Peyer's patch (tissue), 4 donors: ENCODE measurements at places on chromosomes 11 and 22.

GRCh38 chr11:40354121-40354520 lies 1105.3 kb downstream of the LRRC4C start:
- no peaks in the 10 kb centered on the region for H3K36me3 ChIP-seq
- H3K27me3 ChIP-seq, result no peaks in the 10 kb centered on the region
- H3K4me3 ChIP-seq, result no peak overlapping the region
- H3K27ac ChIP-seq, result no peak overlapping the region
- H3K4me1 ChIP-seq, result no peaks in the 10 kb centered on the region

- H3K36me3 ChIP-seq, result no peaks in the 10 kb centered on the region
- H3K27me3 ChIP-seq, result no peaks in the 10 kb centered on the region
- no peak for DNase-seq
- peak overlapping the region; percentile 77 for H3K4me3 ChIP-seq
- peaks cover 9% of the 10 kb centered on the region for H3K4me1 ChIP-seq
- peak overlapping the region; percentile 78 for H3K27ac ChIP-seq
Observed at GRCh38 chr22:40819599-40820140, 524 bp upstream of the SLC25A17 start.

- no peaks in the 10 kb centered on the region for H3K27me3 ChIP-seq
- no peaks in the 10 kb centered on the region for H3K4me1 ChIP-seq
- H3K36me3 ChIP-seq, result no peaks in the 10 kb centered on the region
- no peak overlapping the region for H3K4me3 ChIP-seq
- peak; percentile 86 for DNase-seq
- H3K27ac ChIP-seq, result peak overlapping the region; percentile 57
Observed at GRCh38 chr11:47917599-47918369, 62.6 kb upstream of the PTPRJ start.

- no peak for DNase-seq
- no peaks in the 10 kb centered on the region for H3K4me1 ChIP-seq
- no peaks in the 10 kb centered on the region for H3K36me3 ChIP-seq
- H3K27me3 ChIP-seq, result no peaks in the 10 kb centered on the region
Observed at GRCh38 chr22:49010070-49010863, 817.4 kb downstream of the BRD1 start.

DNA sequence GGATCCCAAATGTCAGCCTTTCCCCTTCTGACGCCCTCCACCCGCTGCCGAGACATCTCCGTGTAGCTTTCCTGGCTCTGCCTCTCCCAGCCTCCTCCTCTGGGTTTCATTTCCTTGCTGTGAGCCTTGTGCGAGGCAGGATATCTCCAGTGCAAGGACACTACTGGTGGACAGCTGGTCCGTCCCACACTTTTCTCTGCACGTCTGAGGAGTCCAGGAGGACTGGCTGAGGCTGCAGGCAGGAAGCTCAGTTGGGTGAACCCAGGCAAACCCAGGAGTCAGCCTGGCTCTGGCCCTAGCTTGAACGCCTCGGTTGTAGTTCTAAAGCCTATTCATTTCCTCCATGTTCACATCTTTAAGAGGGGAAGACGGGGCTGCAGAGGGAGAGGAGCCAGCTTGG lies 145.5 kb downstream of the ST3GAL4 start:
- no peak for DNase-seq
- H3K27ac ChIP-seq, result no peak overlapping the region
- H3K4me3 ChIP-seq, result no peak overlapping the region
- H3K36me3 ChIP-seq, result no peaks in the 10 kb centered on the region

- H3K4me3 ChIP-seq, result no peak overlapping the region
- DNase-seq, result no peak
- no peak overlapping the region for H3K27ac ChIP-seq
- no peaks in the 10 kb centered on the region for H3K27me3 ChIP-seq
- no peaks in the 10 kb centered on the region for H3K36me3 ChIP-seq
- H3K4me1 ChIP-seq, result no peaks in the 10 kb centered on the region
Observed at GRCh38 chr11:95121698-95122097, 32.1 kb downstream of the ENDOD1 start.

- no peak overlapping the region for H3K4me3 ChIP-seq
- no peaks in the 10 kb centered on the region for H3K4me1 ChIP-seq
- no peaks in the 10 kb centered on the region for H3K27me3 ChIP-seq
- H3K36me3 ChIP-seq, result no peaks in the 10 kb centered on the region
Observed at GRCh38 chr11:16790486-16791190, 52.2 kb downstream of the C11orf58 start.

- H3K4me3 ChIP-seq, result no peak overlapping the region
- H3K27ac ChIP-seq, result no peak overlapping the region
- no peaks in the 10 kb centered on the region for H3K36me3 ChIP-seq
Observed at GRCh38 chr11:110331626-110332025, 35.2 kb upstream of the RDX start.

GRCh38 chr11:14973621-14974514 lies 1.7 kb upstream of the CALCA start:
- DNase-seq, result no peak
- no peaks in the 10 kb centered on the region for H3K36me3 ChIP-seq
- peaks cover 16% of the 10 kb centered on the region for H3K4me1 ChIP-seq
- H3K27ac ChIP-seq, result no peak overlapping the region
- H3K4me3 ChIP-seq, result no peak overlapping the region
- H3K27me3 ChIP-seq, result peaks cover 20% of the 10 kb centered on the region

DNA sequence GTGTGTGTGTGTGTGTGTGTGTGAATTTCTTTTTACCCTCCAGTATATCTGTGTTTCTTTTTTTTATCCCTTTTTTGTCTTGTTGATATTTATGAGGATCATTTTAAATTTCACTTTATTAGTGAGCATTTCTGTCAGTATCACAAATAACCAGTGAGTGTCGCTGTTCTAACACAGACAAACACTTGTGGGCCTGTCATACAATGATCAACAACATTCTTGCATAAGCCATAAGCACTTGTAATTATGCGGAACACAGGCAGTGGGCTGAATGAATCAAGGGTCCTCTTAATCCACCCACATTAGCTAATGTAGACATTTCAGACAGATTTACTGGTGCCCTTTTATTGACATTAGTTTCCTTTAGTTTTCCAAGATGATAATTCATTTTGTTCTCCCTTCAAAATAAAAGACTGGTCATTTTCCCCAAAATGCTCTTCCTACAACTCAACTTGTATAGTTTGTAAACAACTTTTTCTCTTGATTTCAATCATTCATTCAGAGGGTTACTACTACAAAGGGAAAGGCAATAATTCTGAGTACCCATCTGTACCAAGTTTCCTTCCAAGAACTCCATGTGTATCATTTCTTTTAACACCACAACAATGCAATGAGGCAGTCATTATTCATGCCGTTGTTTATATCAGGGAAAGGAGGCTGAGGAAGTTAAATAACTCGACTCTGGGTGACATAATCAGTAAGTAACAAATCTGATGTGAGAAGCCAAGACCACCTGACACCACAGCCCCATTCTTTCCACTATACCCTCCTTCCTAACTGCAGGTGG lies 34.5 kb upstream of the ANO3 start:
- H3K36me3 ChIP-seq, result no peaks in the 10 kb centered on the region
- no peaks in the 10 kb centered on the region for H3K4me1 ChIP-seq
- H3K4me3 ChIP-seq, result no peak overlapping the region
- no peak overlapping the region for H3K27ac ChIP-seq
- no peak for DNase-seq

- DNase-seq, result no peak
- no peaks in the 10 kb centered on the region for H3K4me1 ChIP-seq
- H3K36me3 ChIP-seq, result no peaks in the 10 kb centered on the region
- H3K4me3 ChIP-seq, result no peak overlapping the region
- no peak overlapping the region for H3K27ac ChIP-seq
- no peaks in the 10 kb centered on the region for H3K27me3 ChIP-seq
Observed at GRCh38 chr11:45702511-45702910, 37.1 kb upstream of the CHST1 start.

- no peak overlapping the region for H3K4me3 ChIP-seq
- H3K27me3 ChIP-seq, result no peaks in the 10 kb centered on the region
- no peak overlapping the region for H3K27ac ChIP-seq
- H3K36me3 ChIP-seq, result no peaks in the 10 kb centered on the region
- H3K4me1 ChIP-seq, result peaks cover 6% of the 10 kb centered on the region
Observed at GRCh38 chr11:30346068-30346688, 23.3 kb downstream of the ARL14EP start.

DNA sequence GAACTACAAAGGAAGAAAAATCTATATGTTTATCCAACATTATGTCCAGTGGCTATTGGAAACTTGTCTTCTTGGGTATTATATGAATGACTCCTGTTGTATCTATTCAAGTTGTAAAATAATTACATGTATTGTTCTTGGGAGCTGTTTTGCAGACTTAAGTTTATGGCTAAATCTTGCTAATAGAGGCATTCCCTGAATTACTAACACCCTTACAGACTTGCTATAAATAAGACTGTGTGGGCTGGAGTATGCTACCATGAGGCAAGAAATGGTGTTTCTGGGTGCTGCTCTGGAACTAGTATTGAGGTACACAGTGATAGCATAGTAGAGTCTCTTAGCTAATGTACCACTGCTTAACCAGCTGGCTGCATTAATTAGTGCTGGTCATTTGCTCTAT lies 155.1 kb downstream of the HIPK3 start:
- no peaks in the 10 kb centered on the region for H3K4me1 ChIP-seq
- H3K27ac ChIP-seq, result no peak overlapping the region
- no peaks in the 10 kb centered on the region for H3K27me3 ChIP-seq
- no peak for DNase-seq
- no peak overlapping the region for H3K4me3 ChIP-seq
- no peaks in the 10 kb centered on the region for H3K36me3 ChIP-seq

- no peaks in the 10 kb centered on the region for H3K36me3 ChIP-seq
- H3K27me3 ChIP-seq, result no peaks in the 10 kb centered on the region
- H3K4me3 ChIP-seq, result no peak overlapping the region
- peaks cover 81% of the 10 kb centered on the region for H3K4me1 ChIP-seq
- peak overlapping the region; percentile 64 for H3K27ac ChIP-seq
- DNase-seq, result peak; percentile 82
Observed at GRCh38 chr11:75328426-75329277, 22.8 kb downstream of the ARRB1 start.

GRCh38 chr11:43734256-43734655 lies 53.7 kb downstream of the HSD17B12 start:
- H3K27ac ChIP-seq, result no peak overlapping the region
- H3K4me1 ChIP-seq, result no peaks in the 10 kb centered on the region
- H3K27me3 ChIP-seq, result no peaks in the 10 kb centered on the region
- DNase-seq, result no peak

- no peaks in the 10 kb centered on the region for H3K27me3 ChIP-seq
- no peaks in the 10 kb centered on the region for H3K4me1 ChIP-seq
- no peak overlapping the region for H3K4me3 ChIP-seq
- H3K36me3 ChIP-seq, result no peaks in the 10 kb centered on the region
Observed at GRCh38 chr11:44008088-44008501, 39.7 kb upstream of the ACCSL start.

- peaks cover 46% of the 10 kb centered on the region for H3K4me1 ChIP-seq
- H3K27me3 ChIP-seq, result no peaks in the 10 kb centered on the region
- no peak overlapping the region for H3K4me3 ChIP-seq
- DNase-seq, result peak; percentile 89
- H3K27ac ChIP-seq, result peak overlapping the region; percentile 90
- no peaks in the 10 kb centered on the region for H3K36me3 ChIP-seq
Observed at GRCh38 chr22:37196539-37197450, 8.7 kb upstream of the C1QTNF6 start.

GRCh38 chr22:49423125-49423650 lies 404.5 kb downstream of the BRD1 start:
- H3K4me3 ChIP-seq, result no peak overlapping the region
- H3K36me3 ChIP-seq, result no peaks in the 10 kb centered on the region
- no peaks in the 10 kb centered on the region for H3K4me1 ChIP-seq
- H3K27me3 ChIP-seq, result no peaks in the 10 kb centered on the region

- H3K36me3 ChIP-seq, result no peaks in the 10 kb centered on the region
- H3K4me3 ChIP-seq, result no peak overlapping the region
- H3K4me1 ChIP-seq, result no peaks in the 10 kb centered on the region
- no peak for DNase-seq
- H3K27me3 ChIP-seq, result no peaks in the 10 kb centered on the region
Observed at GRCh38 chr22:28922540-28923244, 39.3 kb downstream of the ZNRF3 start.

- no peak for DNase-seq
- H3K27me3 ChIP-seq, result no peaks in the 10 kb centered on the region
- no peak overlapping the region for H3K4me3 ChIP-seq
- peaks cover 28% of the 10 kb centered on the region for H3K4me1 ChIP-seq
Observed at GRCh38 chr11:33703234-33703633, 2.6 kb upstream of the C11orf91 start.

DNA sequence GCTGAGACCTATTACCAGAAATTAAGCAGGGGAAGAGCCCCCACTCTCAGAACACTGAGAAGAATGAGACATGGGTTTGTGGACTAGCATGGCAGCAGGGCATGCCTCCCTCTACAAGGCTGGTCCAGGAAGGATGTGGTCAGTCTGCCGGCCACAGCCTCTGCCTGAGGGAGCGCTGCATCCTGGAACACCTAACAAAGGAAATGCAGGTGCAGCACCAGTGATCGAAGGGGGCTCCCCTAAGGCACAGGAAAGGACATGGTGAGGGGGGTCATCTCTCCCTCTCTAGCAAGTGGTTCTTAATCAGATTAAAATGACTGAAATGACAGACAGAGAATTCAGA lies 40.6 kb upstream of the ARL14EP start:
- DNase-seq, result peak; percentile 56
- H3K4me1 ChIP-seq, result no peaks in the 10 kb centered on the region
- H3K36me3 ChIP-seq, result no peaks in the 10 kb centered on the region
- no peak overlapping the region for H3K4me3 ChIP-seq

- no peaks in the 10 kb centered on the region for H3K27me3 ChIP-seq
- no peaks in the 10 kb centered on the region for H3K4me1 ChIP-seq
- H3K4me3 ChIP-seq, result no peak overlapping the region
- H3K27ac ChIP-seq, result no peak overlapping the region
Observed at GRCh38 chr22:25729016-25729995, 12.7 kb upstream of the MYO18B start.

DNA sequence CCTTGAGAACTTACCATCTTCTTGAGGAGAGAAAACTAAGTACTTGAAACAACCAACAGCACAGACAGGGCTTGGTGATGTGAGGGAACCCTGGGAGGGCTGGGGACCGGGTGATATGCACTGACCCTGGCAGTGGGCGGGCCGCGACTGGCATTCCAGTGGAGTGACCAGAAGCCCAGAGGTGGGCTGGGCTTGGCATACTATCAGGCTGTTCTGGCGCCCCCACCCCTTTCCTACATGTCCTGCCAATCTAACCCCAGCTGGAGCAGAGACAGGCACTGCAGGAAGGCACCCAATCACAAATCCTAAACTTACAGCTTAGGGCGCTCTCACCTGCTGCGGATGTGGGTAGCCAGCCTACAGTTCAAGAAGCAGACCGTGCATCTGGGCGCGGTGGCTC lies 54.0 kb upstream of the GCAT start:
- H3K4me1 ChIP-seq, result peaks cover 38% of the 10 kb centered on the region
- H3K36me3 ChIP-seq, result no peaks in the 10 kb centered on the region
- H3K27ac ChIP-seq, result no peak overlapping the region
- H3K4me3 ChIP-seq, result no peak overlapping the region

DNA sequence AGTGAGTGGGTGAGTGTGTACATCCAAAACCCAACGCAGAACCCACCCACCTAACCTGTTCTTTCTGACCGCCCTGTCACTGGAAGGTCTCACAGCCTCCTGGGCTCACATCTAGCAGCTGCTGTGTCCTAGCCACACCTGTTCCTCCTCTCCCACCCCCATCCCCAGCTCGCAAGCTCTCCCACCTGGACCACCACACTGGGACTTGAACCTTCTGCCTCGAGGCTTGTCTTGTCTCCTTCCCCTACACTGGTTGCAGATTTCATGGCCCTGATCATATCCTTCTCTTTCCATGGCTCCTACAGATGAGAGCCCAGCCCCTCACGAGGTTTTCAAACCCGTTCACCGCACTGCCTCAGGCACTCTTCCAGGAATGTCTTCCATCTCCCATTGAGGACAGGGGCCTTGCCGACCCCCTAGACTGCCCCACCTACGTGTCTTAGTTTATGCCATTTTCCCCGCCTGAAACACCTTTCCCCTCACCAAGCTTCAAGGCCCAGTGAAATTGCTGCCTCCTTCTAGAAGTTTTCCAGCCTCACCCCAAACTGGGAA lies 6.7 kb downstream of the IFITM10 start:
- no peak overlapping the region for H3K27ac ChIP-seq
- no peak for DNase-seq
- H3K4me1 ChIP-seq, result no peaks in the 10 kb centered on the region
- no peaks in the 10 kb centered on the region for H3K36me3 ChIP-seq
- no peaks in the 10 kb centered on the region for H3K27me3 ChIP-seq
